ENCODE measurements at places on chromosomes 11 and 22.

- no peak for DNase-seq
- no peaks in the 10 kb centered on the region for H3K27me3 ChIP-seq
- peaks cover 26% of the 10 kb centered on the region for H3K36me3 ChIP-seq
- H3K27ac ChIP-seq: peak overlapping the region; percentile 96
Measured at GRCh38 chr11:34052608-34053160, 1.2 kb downstream of the CAPRIN1 start.

DNA sequence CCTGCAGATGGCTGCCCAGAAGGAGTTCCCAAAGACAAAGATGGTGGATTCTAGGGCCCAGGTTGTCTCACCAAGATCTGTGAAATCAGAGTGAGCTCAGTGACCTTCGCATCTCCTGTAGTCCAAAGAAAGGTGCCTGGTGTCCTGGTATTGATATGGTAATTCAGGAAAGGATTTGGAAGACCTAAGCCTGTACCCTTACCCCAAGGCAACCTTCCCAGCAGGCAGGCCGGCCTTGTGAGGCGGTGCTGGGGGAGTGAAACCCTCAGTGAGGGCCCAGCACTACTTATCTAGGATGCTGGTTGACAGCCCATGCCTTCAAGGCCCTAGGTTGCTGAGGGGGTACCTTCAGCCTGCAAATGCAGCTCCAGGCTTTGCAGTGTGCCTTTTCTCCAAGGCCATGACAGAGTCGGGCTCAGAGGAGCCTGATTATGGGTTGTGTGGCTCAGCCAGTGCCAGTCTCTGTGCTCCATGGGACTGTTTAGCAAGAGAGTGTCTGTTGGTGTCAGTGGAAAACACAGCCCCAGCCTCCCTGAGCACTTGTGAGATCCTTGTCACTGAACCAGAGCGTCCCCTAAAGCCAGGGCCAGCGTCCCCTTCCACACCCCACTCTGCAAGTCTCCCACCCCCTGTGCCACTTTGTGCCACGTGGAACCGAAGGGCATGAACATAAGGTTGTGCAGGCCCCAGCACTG, 72.8 kb upstream of the MYOD1 start:
- H3K27ac ChIP-seq: no peak overlapping the region
- H3K36me3 ChIP-seq: no peaks in the 10 kb centered on the region
- no peak for DNase-seq
- H3K4me3 ChIP-seq: no peak overlapping the region

DNA sequence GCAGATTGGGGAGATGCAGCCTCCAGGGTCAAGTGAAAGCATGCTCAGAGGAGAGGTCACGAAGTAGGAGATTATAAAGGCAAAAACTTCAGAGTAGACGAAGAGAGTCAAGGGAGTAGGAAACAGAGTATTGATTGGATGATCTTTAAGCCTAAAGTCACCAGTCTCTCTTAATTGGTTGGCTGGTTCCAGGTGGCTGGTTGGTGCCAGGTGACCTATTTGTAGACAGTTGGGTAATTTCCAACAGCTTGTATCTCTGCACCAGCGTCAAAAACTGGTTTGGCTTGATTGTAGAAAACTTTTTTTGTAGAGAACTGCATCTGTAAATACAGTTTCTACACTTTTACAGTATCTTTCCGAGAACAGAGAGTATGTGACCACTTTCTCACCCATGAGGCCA, 75.7 kb upstream of the CCDC90B start:
- no peak overlapping the region for H3K4me3 ChIP-seq
- H3K36me3 ChIP-seq: peaks cover 3% of the 10 kb centered on the region
- no peaks in the 10 kb centered on the region for H3K4me1 ChIP-seq
- no peak for DNase-seq
- no peaks in the 10 kb centered on the region for H3K27me3 ChIP-seq

DNA sequence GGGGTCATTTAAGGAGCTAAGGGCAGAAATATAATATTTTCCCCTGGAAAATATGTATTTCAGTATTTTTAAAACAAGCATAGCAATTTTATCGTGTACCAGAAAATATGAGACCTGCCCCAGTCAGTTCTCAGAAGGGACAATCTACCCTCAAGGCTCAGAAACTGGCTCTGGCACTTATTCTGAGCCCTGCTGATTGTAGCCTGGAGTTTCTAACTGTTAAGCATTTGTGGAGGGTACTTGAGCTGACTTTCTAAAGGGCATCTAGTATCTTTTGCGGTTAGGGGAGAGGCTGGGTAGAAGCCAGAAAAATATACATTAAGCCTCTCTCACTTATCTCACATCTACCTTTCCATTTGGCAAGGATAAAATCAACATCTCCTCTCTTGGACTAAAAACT, 71.3 kb upstream of the FSHB start:
- no peak overlapping the region for H3K4me3 ChIP-seq
- peaks cover 4% of the 10 kb centered on the region for H3K36me3 ChIP-seq
- no peak overlapping the region for H3K27ac ChIP-seq
- DNase-seq: no peak

- H3K4me1 ChIP-seq: peaks cover 9% of the 10 kb centered on the region
- no peaks in the 10 kb centered on the region for H3K36me3 ChIP-seq
- DNase-seq: no peak
- no peak overlapping the region for H3K27ac ChIP-seq
Measured at GRCh38 chr11:83127310-83127637, 29.7 kb upstream of the PCF11 start.

- H3K36me3 ChIP-seq: no peaks in the 10 kb centered on the region
- no peak for DNase-seq
Measured at GRCh38 chr11:11403763-11404725, 51.0 kb upstream of the CSNK2A3 start.

DNA sequence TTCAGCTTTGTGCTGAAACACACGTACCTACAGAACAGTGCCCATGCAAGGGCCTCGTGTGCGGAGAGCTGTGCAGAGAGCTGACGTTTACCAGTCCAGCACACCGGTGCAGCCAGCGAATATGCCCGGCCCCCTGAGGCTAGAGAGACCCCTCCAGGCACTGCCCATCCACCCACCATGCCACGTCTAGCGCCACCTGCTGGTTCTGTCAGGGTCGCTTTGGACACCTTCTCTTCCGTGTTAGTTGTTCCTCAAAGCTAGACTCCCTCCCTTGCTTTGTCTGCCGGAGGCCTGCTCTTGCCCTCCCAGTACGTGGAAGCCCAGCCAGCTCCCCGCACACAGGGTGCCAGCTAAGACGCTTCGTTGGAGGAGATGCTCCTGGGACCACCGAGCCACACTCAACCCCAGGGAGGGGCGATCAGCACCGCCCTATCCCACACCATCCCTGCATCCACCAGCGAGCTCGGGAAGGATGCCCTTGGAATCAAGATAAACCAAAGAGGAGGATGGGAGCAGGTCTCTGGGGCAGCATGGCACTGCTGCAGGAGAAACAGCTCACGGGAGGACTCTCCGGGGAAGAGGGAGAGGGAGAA, 43.4 kb downstream of the CPT1A start:
- no peaks in the 10 kb centered on the region for H3K27me3 ChIP-seq
- DNase-seq: peak; percentile 29
- H3K4me1 ChIP-seq: no peaks in the 10 kb centered on the region
- H3K27ac ChIP-seq: no peak overlapping the region
- H3K36me3 ChIP-seq: peaks cover 83% of the 10 kb centered on the region
- H3K4me3 ChIP-seq: no peak overlapping the region

DNA sequence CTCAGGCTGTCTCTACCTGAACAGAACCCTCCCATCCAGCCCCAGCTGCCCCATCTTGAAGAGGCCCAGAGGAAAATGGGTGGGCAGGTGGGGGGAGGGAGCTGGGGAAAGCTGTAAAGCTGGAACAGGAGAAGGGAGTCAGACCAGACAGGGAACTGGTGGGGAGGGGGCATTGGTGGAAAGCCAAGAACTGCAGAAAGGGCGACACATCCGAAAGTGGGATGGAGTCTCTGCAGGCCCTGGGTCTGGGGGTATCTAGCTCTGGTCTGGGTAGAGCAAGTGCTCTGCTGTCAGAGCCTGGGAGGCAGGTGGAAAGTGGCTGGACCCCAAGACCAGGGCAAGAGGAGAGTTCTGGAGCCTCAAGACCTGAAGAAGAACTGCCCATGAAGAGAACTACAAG, 7.7 kb downstream of the TMPRSS13 start:
- peaks cover 3% of the 10 kb centered on the region for H3K4me1 ChIP-seq
- H3K27me3 ChIP-seq: no peaks in the 10 kb centered on the region
- no peak for DNase-seq

GRCh38 chr22:26485806-26486390, 2.2 kb downstream of the SRRD start:
- H3K27me3 ChIP-seq: no peaks in the 10 kb centered on the region
- H3K36me3 ChIP-seq: peaks cover 41% of the 10 kb centered on the region
- H3K27ac ChIP-seq: peak overlapping the region; percentile 64
- no peak for DNase-seq

Data from effector memory CD8-positive, alpha-beta T cell (primary cell).